Endothelial cell of umbilical vein (primary cell): ENCODE measurements at places on chromosomes 4 and X. TPM values are rescaled to one million over a fixed set of nuclear protein-coding genes. Genes with fewer than 3 reads are reported as not detected.

DNA sequence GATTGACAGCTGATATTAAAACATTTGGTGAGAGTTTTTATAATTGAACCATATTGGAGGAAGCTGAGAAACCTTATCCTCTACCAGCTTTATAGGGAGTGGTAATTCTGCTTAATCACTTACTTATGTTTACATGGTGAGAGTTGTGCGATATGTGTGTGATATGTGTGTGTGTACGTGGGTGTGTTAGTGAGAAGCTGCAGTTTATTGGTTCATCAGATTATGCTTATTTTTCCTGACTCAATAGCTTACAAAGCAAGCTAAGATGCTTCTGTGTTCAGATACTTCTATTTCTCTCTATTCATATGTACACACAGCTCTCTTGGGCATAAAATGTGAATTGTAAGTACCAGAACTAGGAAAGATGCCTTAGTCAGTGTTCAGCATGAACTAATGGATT lies 343.7 kb downstream of the GRIA2 start:
- H3K4me1 ChIP-seq: peaks cover 4% of the 10 kb centered on the region
- H3K36me3 ChIP-seq: no peaks in the 10 kb centered on the region
- DNase-seq: no peak
- no peak overlapping the region for H3K4me3 ChIP-seq
- H3K27me3 ChIP-seq: no peaks in the 10 kb centered on the region
- H3K27ac ChIP-seq: no peak overlapping the region

GRCh38 chr4:170047771-170048354 lies 21.7 kb upstream of the MFAP3L start:
- peak; percentile 65 for DNase-seq
- no peaks in the 10 kb centered on the region for H3K4me1 ChIP-seq
- H3K4me3 ChIP-seq: no peak overlapping the region
- H3K27me3 ChIP-seq: no peaks in the 10 kb centered on the region
- no peak overlapping the region for H3K27ac ChIP-seq

GRCh38 chr4:2837110-2837903 lies 6.3 kb upstream of the ADD1 start:
- no peak for DNase-seq
- peak overlapping the region; percentile 40 for H3K27ac ChIP-seq
- H3K36me3 ChIP-seq: peaks cover 13% of the 10 kb centered on the region
- no peaks in the 10 kb centered on the region for H3K27me3 ChIP-seq

- no peak overlapping the region for H3K4me3 ChIP-seq
- no peak for DNase-seq
- H3K27ac ChIP-seq: no peak overlapping the region
- no peaks in the 10 kb centered on the region for H3K36me3 ChIP-seq
- no peaks in the 10 kb centered on the region for H3K4me1 ChIP-seq
Observed at GRCh38 chr4:106096454-106096853, 201.2 kb downstream of the NPNT start.

GRCh38 chr4:45317276-45317675 lies 590.9 kb upstream of the GNPDA2 start:
- no peak overlapping the region for H3K4me3 ChIP-seq
- no peak for DNase-seq
- H3K4me1 ChIP-seq: no peaks in the 10 kb centered on the region
- H3K27me3 ChIP-seq: no peaks in the 10 kb centered on the region
- H3K36me3 ChIP-seq: no peaks in the 10 kb centered on the region
- H3K27ac ChIP-seq: no peak overlapping the region

DNA sequence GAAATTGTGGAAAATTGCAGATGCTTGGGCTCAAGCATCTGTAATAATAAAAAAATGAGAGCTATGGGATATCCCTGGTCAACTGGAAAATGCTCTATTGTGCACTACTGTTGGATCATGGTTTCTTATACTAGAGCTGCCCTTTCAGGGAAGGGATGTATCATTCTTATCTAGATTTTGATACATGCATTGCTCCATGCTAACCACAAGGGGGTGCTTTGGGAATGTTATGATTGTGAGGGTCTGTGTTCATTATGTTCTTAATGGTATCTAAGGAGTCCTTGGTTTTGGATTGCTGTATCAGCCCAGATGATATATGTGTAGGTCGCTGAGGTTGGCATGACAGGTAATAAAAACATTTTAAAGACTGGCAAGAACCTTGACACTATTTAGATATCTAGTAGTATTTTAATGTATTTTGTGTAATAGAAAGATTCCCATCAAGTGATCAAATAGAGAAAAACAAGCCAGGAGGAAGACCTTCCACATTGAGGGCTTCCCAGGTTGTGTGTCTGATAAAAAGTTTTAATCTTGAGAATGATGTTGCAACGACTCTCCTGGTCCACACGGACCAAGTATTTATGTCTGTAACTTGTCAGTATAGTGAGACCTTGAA lies 49.2 kb upstream of the TLR2 start:
- no peaks in the 10 kb centered on the region for H3K27me3 ChIP-seq
- peaks cover 9% of the 10 kb centered on the region for H3K36me3 ChIP-seq
- no peaks in the 10 kb centered on the region for H3K4me1 ChIP-seq

DNA sequence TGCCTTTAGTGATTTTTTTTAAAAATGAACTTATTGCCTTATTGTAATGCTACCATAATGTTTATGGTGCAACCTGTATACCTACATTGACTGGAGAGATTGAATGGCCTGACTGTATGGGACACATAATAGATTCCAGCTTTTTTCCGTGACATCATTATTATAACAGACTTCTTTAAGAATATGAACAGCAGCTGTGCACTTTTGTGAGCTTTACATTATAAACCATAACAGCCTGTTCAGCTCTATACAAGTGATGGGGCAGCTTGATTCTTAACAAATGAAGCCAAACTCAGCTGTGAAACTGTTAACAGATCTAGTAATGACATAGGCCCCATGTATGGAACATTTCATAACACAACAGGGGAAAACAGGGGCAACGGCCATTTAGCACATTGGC lies 187.0 kb downstream of the BMPR1B start:
- H3K4me1 ChIP-seq: no peaks in the 10 kb centered on the region
- no peaks in the 10 kb centered on the region for H3K36me3 ChIP-seq
- no peak overlapping the region for H3K4me3 ChIP-seq
- no peak overlapping the region for H3K27ac ChIP-seq

- DNase-seq: no peak
- no peak overlapping the region for H3K4me3 ChIP-seq
- no peak overlapping the region for H3K27ac ChIP-seq
- H3K36me3 ChIP-seq: no peaks in the 10 kb centered on the region
- H3K4me1 ChIP-seq: no peaks in the 10 kb centered on the region
Observed at GRCh38 chr4:14583331-14583730, 418.9 kb upstream of the CPEB2 start.

DNA sequence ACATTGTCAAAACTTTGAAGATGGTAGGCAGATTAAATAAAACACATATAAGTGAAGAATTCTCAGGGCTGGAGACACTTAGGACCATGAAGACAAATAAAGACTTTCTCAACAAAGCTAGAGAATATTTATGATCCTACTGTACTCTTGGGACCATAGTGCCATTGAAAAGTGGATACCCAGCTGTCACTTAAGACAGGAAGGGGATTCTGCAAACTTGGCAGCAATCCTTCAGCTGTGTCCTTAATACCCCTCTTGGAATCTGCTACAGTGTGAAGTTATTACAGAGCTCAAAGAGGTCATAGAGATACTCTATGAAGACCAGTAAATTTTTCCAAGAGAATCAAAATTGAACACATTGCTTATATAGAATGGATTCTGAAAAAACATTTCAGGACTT lies 24.3 kb downstream of the PDE5A start:
- no peaks in the 10 kb centered on the region for H3K36me3 ChIP-seq
- H3K4me3 ChIP-seq: no peak overlapping the region

DNA sequence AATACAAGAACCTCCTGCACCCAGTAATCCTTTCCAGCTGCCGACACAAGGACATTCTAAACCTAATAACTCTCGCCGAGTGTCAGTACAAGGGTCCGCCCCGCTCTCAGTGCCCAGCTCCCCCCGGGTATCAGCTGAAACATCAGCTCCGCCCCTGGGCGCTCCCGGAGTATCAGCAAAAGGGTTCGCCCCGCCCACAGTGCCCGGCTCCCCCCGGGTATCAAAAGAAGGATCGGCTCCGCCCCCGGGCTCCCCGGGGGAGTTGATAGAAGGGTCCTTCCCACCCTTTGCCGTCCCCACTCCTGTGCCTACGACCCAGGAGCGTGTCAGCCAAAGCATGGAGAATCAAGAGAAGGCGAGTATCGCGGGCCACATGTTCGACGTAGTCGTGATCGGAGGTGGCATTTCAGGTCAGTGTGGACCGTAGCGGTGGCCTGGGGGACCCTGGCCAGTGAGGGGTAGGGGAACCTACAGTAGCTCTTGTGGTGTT lies at the start of gene MAOA:
TSS of gene MAOA (plus strand) at position 295 of the 490 bp plus-strand sequence. CDS start at position 338, 43 bp downstream.
- peak within 1 kb of the TSS; percentile 95 for H3K27ac ChIP-seq
- peak within 1 kb of the TSS; percentile 74 for H3K4me3 ChIP-seq
- H3K27me3 ChIP-seq: no peaks in the 10 kb centered on the region
- no peaks in the 10 kb centered on the region for H3K4me1 ChIP-seq
- no peaks in the 10 kb centered on the region for H3K36me3 ChIP-seq

DNA sequence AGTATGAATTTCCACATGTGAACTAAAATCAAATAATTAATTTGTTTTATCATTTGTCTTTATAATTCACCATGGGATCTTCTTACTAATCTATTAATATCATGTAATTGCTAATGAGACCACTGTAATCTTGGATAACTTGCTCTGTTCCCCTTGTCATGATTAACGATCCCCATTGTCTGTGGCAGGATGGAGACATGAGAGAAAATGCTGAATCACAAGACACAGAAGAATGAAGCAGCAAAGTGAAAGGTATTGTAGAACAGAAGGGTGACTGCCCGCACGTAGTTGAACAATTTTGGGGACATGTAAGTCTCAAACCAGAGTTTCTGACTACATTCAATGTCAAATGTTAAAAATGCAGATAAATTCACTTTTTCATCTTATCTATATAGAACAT lies 135.2 kb downstream of the EPHA5 start:
- H3K27ac ChIP-seq: no peak overlapping the region
- peak; percentile 13 for DNase-seq
- H3K27me3 ChIP-seq: no peaks in the 10 kb centered on the region
- H3K4me3 ChIP-seq: no peak overlapping the region

DNA sequence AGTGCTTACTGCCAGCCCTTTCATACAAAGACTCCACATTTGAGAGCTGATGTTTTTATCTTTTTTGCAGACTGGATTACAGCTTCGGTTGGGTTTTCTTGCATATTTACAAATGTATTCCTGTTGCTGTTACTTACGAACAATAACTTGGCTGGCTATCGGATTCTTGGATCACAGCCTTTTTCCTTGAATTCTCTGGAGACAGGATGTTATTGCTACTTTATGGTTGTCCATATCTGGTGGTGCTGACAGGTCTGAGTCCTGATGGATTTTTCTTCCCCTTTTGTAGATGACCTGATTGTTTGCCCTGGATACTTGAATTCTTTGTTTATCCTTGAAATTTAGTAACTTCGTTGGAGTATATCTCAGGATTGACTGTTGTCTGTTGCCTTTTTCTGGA lies 77.7 kb downstream of the PDK3 start:
- no peaks in the 10 kb centered on the region for H3K27me3 ChIP-seq
- H3K4me3 ChIP-seq: no peak overlapping the region
- no peaks in the 10 kb centered on the region for H3K36me3 ChIP-seq
- no peak overlapping the region for H3K27ac ChIP-seq
- peaks cover 8% of the 10 kb centered on the region for H3K4me1 ChIP-seq
- peak; percentile 85 for DNase-seq

- H3K36me3 ChIP-seq: peaks cover 12% of the 10 kb centered on the region
- H3K27me3 ChIP-seq: no peaks in the 10 kb centered on the region
- no peak overlapping the region for H3K4me3 ChIP-seq
- H3K4me1 ChIP-seq: no peaks in the 10 kb centered on the region
Observed at GRCh38 chrX:136866337-136867095, 14.0 kb downstream of the RBMX start.

DNA sequence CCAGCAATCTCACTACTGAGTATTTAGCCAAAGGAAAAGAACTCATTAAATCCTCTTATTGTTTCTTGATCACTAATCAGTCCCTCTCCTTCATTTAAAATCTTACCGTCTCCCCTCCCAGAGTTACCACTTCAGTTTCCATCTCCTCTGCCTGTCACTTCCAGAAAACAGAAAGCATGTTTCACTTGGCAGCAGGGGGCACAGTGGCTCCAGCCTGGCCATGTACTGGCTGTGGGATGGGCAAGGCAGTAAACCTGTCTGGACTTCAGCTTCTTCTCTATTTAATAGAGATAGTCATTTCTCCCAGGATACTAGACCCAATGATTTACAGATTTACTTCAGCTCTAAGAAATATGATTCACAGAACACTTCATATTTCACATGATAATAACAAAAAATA lies 63.2 kb downstream of the CD40LG start:
- no peak overlapping the region for H3K4me3 ChIP-seq
- H3K27ac ChIP-seq: no peak overlapping the region
- no peaks in the 10 kb centered on the region for H3K36me3 ChIP-seq
- DNase-seq: peak; percentile 29
- H3K27me3 ChIP-seq: no peaks in the 10 kb centered on the region

GRCh38 chr4:6123116-6123515 lies 77.2 kb downstream of the JAKMIP1 start:
- no peaks in the 10 kb centered on the region for H3K4me1 ChIP-seq
- no peaks in the 10 kb centered on the region for H3K36me3 ChIP-seq

DNA sequence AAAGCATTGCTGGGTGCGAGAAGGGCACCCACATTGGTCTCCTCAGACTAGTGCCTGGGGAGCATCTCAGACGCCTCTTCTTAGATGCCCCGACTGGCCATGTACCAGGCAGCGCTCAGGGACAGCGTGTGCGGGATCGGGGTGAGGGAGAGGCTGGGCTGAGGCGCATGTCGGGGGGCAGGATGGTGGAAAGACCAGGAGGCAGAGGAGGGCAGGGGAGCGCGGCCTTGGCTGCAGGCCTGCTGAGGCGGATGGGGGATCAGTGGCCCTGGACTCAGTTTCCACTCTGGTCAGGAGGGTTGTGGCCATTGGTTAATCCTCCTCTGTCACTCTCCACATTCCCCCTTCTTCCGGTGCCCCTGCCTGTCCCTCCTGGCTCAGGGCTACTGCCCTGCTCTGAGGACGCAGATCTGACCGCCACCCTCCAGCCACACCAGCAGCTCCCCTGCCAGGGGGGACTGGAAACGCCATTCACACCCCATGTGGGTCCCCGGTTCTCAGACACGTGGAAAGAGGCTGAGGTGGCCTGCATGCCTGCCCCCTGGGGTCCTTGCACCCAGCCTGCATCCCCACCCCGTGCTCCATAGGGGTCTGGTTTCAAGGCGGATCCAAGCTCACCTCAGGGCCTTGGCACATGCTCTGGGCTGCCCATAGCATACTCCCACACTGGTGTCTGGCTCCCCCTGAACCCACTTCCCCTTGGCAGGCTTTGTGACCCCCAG lies 105.9 kb downstream of the CPZ start:
- DNase-seq: no peak
- no peaks in the 10 kb centered on the region for H3K4me1 ChIP-seq
- H3K27ac ChIP-seq: no peak overlapping the region
- no peak overlapping the region for H3K4me3 ChIP-seq

The SMIM10 gene
- total RNA-seq: 1.3 and 2.7 TPM in 2 replicates

The ASB9 gene
- 5.6 and 7.6 TPM in 2 replicates for total RNA-seq

The RAPGEF2 gene
- 55.2 and 61.6 TPM in 2 replicates for total RNA-seq

The PWWP3B gene
- total RNA-seq: not detected in 2 replicates

The MSANTD1 gene
- total RNA-seq: 0.88 and 1.2 TPM in 2 replicates

The PRSS12 gene
- 0.23 and 0.55 TPM in 2 replicates for total RNA-seq
